HepG2 (cell line): ENCODE measurements at places on chromosomes 2 and 18. TPM values are rescaled to one million over a fixed set of nuclear protein-coding genes. Genes with fewer than 3 reads are reported as not detected.

DNA sequence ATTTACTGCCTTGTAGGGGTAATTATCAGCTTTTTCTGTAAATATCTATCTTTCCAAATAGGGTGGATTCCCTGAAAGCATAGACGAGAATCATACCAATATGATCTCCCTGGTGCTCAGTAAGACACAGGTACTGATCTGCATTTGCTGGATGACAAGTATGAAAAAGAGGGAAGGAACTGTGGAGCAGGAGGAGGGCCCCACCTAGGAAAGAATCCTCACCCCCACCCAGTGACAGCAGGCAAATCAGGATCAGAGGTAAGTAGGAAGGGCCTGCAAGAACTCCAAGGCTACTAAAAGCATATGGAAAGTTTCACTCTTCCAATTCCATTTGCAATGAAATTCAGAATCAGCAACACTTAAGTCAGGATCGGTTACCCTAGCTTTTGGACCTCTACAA is 42.3 kb downstream of the METTL8 start:
- DNase-seq, result no peak

DNA sequence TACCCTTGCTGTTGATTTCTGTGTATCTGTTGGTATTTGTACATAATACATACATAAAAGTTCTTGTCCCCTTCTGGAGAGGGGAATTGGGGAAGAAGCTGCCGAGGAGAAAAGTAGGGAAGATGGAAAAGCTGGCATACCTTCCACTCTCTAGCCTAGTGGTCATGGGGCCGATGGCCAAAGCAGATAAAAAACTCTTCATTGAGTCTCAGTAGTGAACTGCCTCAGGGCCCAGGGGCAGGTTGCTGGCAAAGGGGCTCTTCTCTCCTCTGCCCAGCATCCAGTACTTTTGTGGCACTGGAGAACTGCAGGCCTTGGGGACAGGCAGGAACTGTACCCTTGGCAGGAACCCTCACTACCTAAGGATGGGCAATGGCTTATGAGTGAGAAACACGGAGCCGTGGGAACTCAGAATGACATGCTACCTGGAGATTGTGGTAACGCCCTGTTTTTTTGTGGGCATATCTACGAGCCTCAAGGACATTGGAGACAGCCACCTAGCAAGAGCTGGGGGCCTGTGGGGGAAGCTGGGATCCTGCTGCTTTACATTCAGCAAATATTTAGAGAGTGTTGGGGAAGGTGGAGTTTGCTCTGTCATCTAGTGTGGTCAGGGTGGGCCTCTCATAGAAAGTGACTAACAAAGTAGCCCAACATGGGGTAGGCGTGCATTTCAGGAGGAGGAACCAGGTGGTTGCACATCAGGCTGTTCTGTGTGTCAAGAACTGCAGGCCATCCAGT is 22.6 kb upstream of the ITGB6 start:
- DNase-seq, result peak; percentile 84

DNA sequence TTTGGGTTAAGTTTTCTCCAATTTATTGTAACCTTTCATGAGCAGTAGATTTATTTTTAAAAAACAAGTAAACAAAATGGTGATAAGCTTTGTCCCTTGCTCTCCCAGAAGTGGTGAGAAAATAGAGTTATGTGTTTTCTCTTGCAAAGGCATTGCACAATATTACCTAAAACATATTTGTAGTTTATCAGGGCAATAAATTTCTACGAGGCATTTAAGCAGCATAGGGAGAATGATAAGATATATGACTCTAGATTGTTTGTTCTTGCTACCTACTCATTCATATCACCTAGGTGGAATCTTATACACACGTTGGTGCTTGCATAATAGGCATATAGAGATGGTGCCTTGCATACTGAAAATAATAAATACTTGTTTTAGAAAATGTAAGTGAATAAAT is 201.7 kb downstream of the MYO1B start:
- no peak for DNase-seq

GRCh38 chr2:169933124-169933711 is 106.0 kb downstream of the UBR3 start:
- DNase-seq, result peak; percentile 46

- no peak for DNase-seq
Measured at GRCh38 chr2:130837175-130837810, 579 bp downstream of the ARHGEF4 start.

GRCh38 chr2:133711201-133711600 is 142.9 kb upstream of the NCKAP5 start:
- DNase-seq, result no peak

GRCh38 chr2:98473995-98474780 is 29.5 kb downstream of the INPP4A start:
- no peak for DNase-seq

GRCh38 chr2:138036522-138036921 is 72.2 kb downstream of the HNMT start:
- no peak for DNase-seq

- no peak for DNase-seq
Measured at GRCh38 chr2:145626301-145626700, 1106.4 kb upstream of the ZEB2 start.

- DNase-seq, result no peak
Measured at GRCh38 chr18:10182009-10182624, 268.3 kb downstream of the VAPA start.

- no peak for DNase-seq
Measured at GRCh38 chr2:130911482-130911881, 74.8 kb downstream of the ARHGEF4 start.

- no peak for DNase-seq
Measured at GRCh38 chr18:35063875-35064690, 22.9 kb downstream of the MAPRE2 start.

GRCh38 chr2:50651676-50652075 is 380.3 kb downstream of the NRXN1 start:
- no peak for DNase-seq

- peak; percentile 98 for DNase-seq
Measured at GRCh38 chr18:74234326-74235171, 57.2 kb downstream of the CYB5A start.

The LTBP1 gene
- 0.22 and 0.34 TPM in 2 replicates for total RNA-seq

The LDAH gene
- 46.2 and 66.4 TPM in 2 replicates for total RNA-seq

The C1QL2 gene
- total RNA-seq, result not detected in 2 replicates
